ENCODE measurements at places on chromosomes 7 and 10.
A peak's percentile ranks its signal among the peaks of the same experiment; 100 is the strongest.

DNA sequence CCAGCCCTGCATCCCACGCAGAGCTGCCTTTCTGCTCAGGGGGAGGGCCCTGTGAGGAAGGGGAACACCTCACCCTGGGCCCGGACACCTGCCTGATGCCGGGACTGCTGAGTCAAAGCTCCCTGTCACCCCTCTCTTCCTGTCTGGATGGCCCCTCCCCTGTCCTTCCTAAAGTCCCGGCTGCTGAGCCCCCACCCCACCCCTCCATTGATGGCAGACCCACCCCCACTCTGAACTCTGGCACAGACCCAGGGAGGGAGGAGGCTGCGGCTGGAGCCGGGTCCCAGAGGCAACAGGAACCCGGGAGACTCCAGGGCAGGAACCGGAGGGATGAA lies 78.7 kb downstream of the ELFN1 start:
- no peak for DNase-seq

DNA sequence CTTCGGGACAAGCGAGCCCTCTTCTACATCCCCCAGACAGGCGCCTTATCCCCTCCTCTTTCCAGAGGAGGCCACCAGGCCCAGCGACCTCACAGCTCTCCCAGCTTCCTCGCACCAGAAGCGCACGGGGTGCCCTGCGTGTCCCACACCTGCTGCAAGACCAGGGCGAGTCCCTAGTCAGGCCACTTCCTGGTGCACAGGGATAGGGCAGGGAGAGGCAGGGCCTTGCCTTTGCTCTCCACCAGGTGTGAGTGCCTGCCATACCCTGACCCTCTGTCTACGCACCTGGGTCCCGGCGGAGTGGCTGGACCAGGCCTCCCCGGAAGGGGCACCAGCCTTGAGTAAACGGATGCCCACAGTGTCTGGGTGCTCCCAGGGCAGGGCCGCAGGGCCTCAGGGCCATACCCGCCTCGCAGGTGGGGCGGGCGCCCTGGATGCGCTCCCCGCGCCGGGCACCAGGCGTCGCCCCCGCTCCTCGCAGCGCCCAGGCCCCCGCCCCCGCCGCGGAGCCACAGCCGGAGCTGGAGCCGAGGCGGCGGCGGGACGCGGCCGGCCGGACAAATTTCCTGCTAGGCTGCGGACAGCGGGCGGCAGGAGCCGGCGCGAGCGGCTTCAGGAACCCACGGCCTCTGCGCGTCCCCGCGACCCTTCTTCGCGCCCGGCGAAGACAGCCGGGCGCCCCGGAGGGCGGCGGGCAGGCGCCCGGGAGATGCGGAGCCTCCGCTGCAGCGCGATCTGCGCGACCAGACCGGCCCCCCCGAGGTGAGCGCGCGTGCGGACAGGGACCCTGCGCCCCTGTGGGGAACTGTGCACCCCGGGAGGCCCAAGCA lies at the start of gene PTPRE:
Gene PTPRE, plus strand, starts transcription at position 556 of the 830 bp plus-strand sequence. CDS start 133,779 bp downstream, outside the sequence.
- DNase-seq = peak; percentile 2

- DNase-seq = peak; percentile 24
These were observed 660 bp downstream of the SUV39H2 start for GRCh38 chr10:14879124-14879927.

- DNase-seq = no peak
These were observed at the start of gene SORCS1 for GRCh38 chr10:107163881-107164861. TSS of gene SORCS1 (minus strand) at chr10:107164706.

GRCh38 chr10:23174977-23175512 lies 17.1 kb upstream of the PTF1A start:
- DNase-seq = no peak
